DMS79 treated with DMSO at 0.1 percent for 48 hours (cell line): ENCODE measurements at places on chromosomes 4 and X.

DNA sequence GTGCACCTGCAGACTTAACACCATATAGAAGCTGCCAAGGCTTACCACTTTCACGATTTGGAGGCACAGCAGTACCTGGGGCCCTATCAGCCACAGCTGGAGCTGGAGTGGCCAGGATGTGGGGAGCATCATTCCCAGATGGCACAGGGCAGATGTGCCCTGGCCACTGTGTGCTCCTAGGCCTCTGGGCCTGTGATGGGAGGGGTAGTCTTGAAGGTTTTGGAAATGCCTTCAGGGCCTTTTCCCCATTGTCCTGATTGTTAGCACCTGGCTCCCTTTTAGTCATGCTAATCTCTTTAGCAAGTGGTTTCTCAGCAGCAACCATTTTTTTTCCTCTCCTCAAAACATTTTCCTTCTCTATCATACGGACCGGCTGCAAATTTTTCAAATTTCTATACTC, 490.2 kb downstream of the RAB28 start:
- no peak for DNase-seq

DNA sequence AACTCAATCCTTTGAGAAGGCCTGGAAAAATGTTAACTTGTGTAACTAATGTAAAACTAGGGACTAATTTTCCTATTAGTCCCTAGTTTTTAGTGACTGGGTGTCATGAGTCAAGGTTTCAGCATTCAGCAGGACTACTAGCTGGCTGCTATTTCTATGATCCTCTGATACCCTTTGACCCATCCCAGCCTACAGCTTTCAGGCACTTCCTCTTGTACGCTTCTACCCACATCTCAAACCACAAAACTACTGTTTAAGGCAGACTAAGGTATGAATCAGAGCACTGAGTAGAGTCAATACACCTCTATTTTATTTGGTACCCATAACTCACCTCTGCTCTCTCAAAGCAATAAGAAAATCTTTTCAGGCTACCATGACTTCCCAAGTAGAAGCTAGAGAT, 809.6 kb downstream of the PDHA2 start:
- DNase-seq = no peak

DNA sequence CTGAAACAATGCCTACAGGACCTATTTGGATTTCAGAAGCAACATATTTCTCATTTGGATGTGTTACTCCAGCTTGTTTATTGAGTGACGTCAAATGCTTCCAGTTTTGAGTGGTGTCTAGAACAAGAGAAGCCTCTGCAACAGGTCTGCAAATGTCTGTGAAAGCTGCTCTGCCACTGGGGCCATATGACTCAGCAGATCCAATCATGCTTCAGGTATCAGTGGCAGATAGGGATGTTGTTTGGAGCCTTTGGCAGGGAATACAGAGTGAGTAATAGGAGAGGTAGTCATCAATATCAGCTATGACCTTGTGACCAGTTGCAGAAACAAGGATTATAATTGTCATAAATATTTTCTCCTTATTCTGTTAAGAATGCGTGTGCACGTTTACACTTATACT, 141.1 kb upstream of the ZXDA start:
- no peak for DNase-seq

GRCh38 chr4:54173281-54173912, 55.7 kb upstream of the PDGFRA start:
- DNase-seq = no peak

DNA sequence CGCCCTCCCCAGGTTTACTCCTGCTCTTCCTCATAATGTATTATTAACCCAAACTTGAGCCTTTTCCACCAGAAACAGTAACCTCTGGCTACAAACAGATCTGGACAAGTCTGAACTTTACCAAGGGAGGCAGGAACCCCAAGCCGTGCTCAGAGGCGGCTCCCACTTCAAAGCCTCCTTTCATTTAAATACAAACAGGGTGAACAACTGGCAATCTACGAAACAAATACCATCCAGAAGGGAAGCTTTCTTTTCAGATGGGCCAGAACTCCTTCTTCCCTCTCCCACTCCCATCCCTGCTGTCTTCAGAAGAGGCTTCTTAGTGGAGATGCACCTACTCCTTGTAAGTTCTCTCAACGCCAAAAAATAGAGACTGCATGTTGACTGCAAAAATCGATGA, 2.1 kb upstream of the GPC4 start:
- no peak for DNase-seq

DNA sequence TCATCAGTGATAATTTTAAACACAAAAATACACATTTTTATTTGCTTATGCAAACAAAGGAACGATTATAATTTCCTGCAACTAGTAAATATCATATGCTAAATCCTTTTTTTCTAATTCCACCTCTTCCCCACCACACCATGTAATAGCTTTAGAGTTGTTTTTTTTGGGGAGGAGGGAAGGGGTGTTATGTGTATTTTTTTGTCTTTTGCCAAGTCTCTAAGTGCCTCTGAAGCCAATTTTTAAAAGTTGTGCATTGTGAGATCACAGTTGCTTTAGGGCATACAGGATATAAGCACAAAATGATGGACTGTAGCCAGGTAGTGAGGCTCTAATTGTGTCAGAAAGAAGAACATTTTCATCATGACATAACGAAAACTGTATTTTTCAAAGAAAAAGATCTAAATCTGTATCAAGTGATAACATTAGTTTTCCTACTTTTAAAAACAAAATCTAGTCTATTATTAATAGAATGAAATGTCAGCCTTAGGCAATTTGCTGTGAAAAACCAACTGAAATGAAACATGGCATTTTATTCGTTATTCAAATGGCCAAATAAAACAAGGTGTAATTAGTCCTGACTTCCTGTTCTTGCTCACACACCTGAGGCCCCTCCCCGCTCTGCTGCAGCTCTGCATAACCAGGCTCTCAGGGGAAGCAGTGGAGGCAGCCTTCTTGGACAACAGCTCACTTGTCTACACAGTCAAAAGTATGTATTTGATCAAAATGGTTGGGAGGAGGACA, 157.4 kb downstream of the PALLD start:
- DNase-seq = no peak

- DNase-seq = no peak
Observed at GRCh38 chr4:139208404-139208945, 31.5 kb upstream of the ELF2 start.

GRCh38 chrX:129013574-129013973, 509.7 kb downstream of the SMARCA1 start:
- DNase-seq = no peak

- no peak for DNase-seq
Observed at GRCh38 chrX:42000836-42001235, 77.5 kb upstream of the CASK start.

- no peak for DNase-seq
Observed at GRCh38 chrX:122501652-122502051, 682.4 kb upstream of the GRIA3 start.

GRCh38 chr4:153126137-153126536, 78.1 kb upstream of the TRIM2 start:
- DNase-seq = no peak
